ENCODE measurements at places on chromosomes 4 and X. TPM values are rescaled to one million over a fixed set of nuclear protein-coding genes. Genes with fewer than 3 reads are reported as not detected.
A peak's percentile ranks its signal among the peaks of the same experiment; 100 is the strongest.

- no peak for DNase-seq
These were observed 15.8 kb upstream of the IGFBP7 start for GRCh38 chr4:57125996-57126395.

GRCh38 chr4:7322166-7322991 is 112.4 kb downstream of the PSAPL1 start:
- no peak for DNase-seq

DNA sequence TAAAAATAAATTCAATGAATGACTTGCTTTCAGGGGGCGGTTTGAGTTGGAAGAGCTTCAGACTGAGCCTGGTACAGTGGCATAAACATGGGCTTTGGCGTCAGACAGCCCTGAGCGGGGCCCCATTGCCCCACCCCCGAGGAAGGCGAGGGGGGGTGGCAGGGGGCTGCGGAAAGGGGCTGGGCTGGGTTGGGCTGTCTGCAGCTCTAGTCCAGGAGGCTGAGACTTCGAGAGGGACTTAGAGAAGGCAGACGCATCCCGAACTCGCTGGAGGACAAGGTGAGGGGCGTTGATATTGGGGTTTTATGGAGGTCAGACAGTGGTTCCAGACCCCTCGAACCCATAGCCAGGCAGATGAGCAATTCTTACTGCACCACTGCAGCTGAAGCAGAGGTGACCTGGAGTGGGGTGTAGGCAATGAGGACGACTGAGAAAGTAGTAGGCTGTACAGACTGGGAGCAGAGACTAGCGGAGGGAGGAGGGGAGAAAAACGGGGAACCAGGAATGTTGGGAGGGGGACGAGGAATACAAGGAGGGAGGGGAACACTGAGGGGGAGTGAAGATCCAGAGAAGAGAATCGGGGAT is at the start of gene MAGED2:
MAGED2 (plus strand) TSS at position 222 of the 585 bp plus-strand sequence. CDS start 1,587 bp downstream, outside the sequence.
- DNase-seq: peak; percentile 27

DNA sequence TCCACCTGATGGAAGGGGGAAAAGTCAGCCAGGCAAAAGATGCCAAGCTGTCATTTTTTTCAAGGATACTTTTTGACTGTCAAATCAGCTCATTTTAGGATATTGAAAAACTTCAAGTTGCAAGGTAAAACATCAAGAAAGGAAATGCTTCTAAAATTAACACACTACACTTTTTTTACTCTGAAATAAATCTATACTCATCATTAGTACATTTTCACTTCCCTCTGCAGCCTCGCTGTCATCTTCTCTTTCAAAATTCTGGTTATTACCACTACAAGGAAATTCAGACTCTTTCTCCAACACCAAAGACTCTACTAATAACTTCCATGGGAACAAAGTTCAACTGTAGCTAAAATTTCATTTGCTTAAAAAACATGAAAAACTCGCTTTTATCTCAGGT is 41.6 kb downstream of the APBB2 start:
- no peak for DNase-seq

DNA sequence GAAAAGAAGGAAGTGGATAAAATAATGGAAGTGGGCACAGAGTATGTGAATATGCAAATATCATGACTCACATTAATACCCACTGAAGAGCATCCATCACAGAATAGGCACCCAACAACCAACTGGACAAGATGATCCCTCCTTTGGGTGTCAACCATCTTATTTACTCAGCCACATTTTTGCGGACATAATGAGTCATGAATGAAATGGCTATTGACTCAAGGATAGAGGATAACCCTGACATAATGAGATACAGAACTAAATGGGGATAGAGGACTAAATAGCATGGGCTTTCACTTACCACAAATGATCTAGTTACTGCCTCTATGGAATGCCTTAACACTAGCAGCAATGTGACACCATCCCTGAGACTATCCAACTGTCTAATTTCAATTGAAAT is 224.7 kb downstream of the ANTXR2 start:
- DNase-seq: no peak

DNA sequence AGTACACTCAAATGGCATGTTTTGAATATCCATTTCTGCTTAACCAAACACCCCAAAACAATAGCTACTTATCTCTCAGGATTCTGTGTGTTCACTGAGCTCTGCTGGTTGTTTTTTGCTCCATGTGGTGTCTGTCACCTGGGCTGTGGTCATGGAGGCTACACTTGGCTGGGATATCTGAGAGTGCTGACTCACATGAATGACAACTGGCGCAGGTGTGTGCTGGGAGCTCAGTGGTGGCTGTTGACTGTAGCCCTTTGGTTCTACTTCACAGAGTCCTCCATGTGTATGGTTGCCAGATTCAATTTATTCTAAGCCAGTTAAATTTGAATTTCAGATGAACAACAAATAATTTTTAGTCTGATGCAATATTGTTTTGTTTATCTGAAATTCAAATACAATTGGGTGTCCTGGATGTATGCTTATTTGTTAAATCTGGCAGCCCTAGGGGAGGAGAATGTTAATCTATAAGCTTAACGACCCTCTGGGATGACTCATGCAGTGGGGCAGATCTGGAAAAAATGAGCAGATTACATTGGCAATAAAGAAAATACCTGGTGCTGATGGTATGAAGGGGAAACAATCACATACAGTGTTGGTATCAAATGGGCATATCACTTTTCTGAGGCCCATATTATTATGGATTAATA is 28.2 kb upstream of the TCEAL4 start:
- DNase-seq: no peak

- DNase-seq: no peak
These were observed 40.6 kb upstream of the DOCK11 start for GRCh38 chrX:118455013-118455412.

Gene LRP2BP
- total RNA-seq: 2.4 TPM

Gene PAGE5
- total RNA-seq: not detected

Gene SPINK2
- not detected for total RNA-seq
